NCI-H82 (cell line): ENCODE measurements at places on chromosomes 13 and 19.

DNA sequence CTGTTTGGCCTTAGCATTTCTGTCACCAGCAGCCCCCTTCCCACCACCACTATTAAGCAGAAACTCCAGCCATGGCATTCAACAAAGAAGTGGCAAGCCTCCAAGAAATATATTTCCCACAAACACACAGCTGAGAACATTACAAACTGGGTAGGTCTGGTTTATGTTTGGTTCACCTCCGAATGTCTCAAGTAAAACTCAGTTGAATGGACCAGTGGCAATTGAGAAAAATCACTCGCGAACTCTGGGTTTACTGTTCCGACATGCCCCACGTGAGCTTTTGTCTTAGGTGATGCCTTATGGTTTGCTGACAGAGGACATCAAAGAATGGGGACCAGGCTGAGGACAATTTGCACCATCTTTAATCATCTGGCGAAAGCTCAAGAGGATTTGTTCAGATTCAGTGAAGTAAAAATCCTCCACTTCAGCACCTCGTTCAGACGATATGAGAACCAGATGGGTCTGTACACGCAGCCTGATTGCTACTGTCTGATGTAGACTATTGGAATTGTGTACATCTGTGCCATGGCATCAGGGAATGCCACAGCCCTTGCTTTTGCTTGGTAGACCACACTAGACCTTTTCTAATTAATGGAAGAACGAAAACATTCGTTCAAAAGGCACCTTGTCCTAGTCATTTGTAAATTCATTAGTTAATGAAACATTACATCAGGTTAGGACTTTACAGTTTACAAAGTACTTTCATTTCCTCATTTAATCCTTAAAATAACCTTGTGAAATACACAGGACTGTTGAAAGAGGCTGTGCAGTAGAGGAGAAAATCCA is 59.4 kb downstream of the SLC10A2 start:
- DNase-seq: no peak

- no peak for DNase-seq
These were observed 12.4 kb downstream of the NOSIP start for GRCh38 chr19:49567861-49568441.

DNA sequence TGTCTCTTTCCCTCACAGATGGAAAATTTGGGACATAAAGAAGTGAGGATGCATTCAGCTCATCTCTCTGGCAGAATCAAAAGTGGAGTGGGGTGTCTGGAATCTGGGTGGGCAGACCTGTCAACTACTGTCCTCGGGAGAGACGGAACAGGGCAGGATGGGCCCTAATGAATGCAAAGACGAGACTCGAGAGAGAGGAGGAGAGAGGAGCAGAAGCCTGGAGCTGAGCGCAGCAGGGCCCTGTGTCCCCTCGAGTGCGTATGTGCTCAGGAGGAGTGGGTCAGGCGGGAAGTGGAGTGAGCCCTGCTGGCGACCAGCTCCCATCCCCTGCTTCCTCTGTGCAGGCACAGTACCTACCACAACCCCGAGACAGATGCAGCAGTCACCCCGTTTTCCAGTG is 78.9 kb downstream of the TEX29 start:
- no peak for DNase-seq

- no peak for DNase-seq
These were observed 23.5 kb downstream of the EBPL start for GRCh38 chr13:49667773-49668172.

DNA sequence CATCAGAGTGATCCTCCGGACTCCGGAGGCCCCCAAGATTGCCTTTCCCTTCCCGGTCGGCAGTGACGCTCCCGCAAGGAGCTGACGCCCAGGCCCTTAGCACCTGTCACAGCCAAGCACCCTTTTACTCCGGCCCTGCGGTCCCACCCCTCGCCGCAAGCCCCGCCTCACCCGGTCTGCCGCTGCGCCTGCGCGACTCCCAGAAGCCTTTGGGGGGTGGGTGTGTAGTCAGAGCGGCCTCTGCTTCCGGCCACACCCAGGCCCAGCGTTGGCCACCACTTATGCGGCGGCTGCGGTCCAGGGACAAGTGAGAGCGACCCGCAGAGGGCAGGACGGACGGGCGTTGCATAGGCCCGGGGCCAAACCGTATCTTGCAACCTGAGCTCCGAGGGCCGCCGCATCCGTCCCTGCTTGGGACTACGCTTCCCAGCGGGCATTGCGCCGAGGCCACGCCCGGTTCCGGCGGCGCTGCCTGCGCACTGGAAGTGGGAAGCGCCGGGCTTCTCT is 441 bp upstream of the ZFP28 start:
- DNase-seq: peak; percentile 94
